Left ventricle myocardium superior (tissue), 1 donor: ENCODE measurements at places on chromosomes 1 and 21.
A peak's percentile ranks its signal among the peaks of the same experiment; 100 is the strongest.

DNA sequence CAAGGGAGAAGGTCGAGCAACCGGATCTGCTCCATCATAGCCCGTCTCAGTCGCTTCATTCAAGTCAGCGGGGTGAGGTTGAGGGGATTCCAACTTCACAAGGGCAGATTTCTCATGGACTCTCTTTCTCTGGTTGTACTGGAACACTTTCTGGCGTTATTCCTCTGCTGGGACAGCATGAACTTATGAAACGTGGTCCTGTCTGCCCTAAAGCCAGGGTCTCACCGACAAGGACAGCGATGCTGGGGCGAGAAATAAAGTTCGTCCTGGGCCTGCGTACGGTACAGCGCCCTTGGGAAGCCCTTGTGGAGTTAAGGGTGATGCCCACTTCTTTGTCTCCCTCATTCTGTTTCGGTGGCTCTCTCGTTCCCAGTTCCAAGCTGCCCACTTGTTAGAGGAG, 1.3 kb upstream of the FLVCR1 start:
- no peak for DNase-seq

GRCh38 chr21:38659936-38660332, 145.8 kb upstream of the ETS2 start:
- no peak for DNase-seq

- no peak for DNase-seq
These were observed 35.5 kb downstream of the MFSD2A start for GRCh38 chr1:39990428-39990827.

- no peak for DNase-seq
These were observed 100.2 kb upstream of the IPO9 start for GRCh38 chr1:201728731-201729130.

DNA sequence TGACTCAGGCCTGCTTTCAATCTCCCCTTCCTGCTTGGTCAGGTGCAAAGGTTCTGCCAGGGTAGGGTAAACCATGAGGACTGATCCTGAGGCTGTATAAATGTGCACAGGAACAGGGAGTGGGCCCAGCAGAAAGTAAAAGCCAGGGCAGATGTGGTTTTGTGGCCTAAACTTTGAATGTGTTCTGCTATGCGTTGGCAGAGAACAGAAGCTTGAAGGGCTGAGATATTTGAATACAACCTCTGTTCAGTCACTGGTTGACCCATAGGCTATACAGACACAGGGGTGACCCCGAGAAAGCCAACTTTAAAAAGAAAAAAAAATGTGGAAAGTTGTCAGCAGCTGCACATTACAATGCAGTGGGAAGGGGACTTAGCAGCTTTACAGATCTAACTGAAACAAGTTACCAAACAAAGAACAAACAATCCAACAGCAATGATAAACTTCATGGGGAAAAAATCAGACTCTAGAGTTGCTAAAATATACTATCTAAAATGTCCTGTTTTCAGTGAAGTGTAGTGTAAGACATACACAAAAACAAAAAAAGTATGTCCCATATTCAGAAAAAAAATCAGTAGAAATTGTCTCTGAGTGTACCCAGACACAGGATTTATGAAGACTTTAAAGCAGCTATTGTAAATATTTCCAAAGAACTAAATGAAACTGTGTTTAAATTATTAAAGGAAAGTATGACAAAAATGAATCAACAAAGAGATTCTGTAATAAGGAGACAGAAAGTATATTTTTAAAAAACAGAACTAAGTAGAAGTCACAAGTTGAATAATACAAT, 216.1 kb downstream of the RPS6KC1 start:
- DNase-seq = no peak

GRCh38 chr1:5239911-5240310, 585.5 kb downstream of the AJAP1 start:
- DNase-seq = no peak

GRCh38 chr21:42012344-42012743, 2.2 kb upstream of the ZBTB21 start:
- no peak for DNase-seq

DNA sequence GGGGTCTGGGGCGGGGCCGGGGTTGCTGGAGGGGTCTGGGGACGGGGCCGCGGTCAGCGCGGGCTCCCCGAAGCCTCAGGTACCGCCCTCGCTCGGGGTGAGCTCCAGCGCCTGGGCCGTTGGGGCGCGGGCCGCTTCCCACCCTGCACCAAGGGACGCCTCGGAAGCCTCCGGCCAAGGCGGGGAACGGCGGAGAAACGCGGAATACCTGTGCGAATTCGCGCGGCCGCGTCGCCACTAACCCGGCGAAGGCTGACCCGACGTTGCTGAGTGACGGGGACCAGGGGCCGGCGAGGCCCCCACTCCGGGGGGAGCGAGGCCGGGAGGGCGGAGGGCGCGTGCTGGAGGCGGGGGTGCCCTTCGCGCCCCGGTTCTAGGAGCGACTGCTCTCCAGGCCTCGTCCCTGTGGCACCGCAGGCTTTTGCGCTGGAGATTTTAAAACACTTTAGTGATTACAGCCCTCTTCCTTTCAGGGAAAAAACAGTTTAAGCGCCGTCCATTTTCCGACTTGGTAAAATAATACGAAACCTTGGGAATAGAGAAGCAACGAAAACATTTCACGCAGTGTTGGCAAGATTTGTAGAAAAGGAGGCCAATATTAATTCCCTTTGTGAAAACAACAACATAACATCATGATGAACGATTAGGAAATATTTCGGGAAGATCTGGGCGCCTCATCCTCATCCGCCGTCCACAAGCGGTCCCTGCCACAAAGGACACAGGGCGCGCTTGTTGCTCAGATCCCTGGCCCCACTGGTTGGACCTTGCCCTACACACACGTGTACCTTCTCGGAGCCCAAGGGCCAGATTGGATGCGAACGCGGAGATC, 971 bp upstream of the GNG4 start:
- no peak for DNase-seq

DNA sequence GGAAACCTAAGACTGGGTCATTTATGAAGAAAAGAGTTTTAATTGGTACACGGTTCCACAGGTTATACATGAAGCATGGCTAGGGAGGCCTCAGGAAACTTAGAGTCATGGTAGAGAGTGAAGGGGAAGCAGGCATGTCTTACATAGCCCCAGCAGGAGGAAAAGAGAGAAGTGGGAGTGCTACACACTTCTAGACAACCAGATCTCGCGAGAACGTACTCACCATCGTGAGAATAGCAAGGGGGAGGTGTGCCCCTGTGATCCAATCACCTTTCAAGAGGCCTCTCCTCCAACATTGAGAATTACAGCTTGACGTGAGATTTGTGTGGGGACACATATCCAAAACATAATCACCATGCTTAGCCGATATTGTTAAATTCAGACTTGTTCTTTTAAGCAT, 62.8 kb downstream of the DYRK1A start:
- no peak for DNase-seq

- DNase-seq = peak; percentile 62
These were observed 750 bp downstream of the RHOU start for GRCh38 chr1:228735871-228736586.

DNA sequence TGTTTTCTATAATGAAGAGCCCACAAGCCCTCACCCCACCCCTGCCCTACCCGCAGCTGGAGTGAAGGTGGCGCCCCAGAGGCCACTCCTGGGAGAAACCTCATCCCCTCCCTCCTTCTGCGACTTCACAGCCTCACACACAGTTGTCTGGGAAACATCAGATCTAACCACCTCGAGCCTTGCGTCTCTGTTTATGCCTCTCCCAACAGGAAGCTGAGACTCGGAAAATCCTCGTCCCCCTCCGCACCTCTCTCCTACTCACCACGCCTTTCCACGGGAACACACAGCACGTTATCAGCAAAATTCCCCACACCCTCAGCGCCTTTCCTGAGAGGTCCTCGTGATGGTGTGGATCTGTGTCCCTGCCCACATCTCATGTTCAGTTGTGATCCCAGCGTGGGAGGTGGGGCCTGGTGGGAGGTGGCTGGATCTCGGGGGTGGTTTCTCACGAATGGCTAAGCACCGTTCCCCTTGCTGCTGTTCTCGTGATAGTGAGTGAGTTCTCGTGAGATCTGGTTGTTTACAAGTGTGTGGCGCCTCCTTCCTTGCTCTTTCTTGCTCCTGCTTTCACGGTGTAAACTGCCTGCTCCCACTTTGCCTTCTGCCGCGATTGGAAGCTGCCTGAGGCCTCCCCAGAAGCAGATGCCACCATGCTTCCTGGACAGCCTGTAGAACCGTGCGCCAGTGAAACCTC, 190.6 kb downstream of the KIF26B start:
- DNase-seq = no peak

DNA sequence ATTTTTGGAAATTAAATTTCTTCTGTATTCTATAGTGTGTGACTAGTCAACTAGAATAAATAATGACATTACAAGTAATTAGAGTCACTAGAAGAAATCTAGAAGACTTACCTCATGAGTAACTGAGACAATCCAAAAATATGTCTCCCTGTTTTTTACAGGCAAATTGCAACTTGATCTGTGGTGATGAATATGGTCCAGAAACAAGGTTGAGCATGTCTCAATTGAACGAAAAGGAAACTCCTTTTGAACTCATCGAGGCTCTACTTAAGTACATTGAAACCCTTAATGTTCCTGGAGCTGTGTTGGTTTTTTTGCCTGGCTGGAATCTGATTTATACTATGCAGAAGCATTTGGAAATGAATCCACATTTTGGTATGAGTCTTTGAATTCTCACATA, 36.7 kb downstream of the DHX9 start:
- no peak for DNase-seq

- DNase-seq = no peak
These were observed 14.7 kb downstream of the TIE1 start for GRCh38 chr1:43315481-43315880.

DNA sequence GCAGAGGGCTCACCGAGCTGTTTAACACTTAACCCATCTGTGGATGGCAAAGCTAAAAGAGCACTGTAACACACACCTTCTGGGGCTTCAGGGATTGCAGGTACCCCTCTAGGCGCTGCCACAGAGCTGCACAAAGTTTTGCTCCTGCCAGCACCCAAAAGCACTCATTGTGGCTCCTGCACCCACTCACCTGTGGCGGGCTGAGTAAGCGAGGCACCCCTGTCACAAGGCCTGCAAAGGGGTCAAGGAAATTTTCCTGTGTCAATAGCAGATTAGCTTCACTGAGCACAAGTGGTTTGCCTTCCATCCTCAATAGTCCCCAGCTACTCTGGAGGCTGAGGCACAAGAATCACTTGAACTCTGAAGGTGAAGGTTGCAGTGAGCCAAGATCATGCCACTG, 29.5 kb upstream of the KCNK1 start:
- DNase-seq = no peak

- no peak for DNase-seq
These were observed 10.0 kb downstream of the CDK18 start for GRCh38 chr1:205514211-205515142.

- DNase-seq = no peak
These were observed 16.8 kb downstream of the FLG2 start for GRCh38 chr1:152343006-152343405.

GRCh38 chr1:180181048-180181447, 26.4 kb downstream of the QSOX1 start:
- DNase-seq = no peak

DNA sequence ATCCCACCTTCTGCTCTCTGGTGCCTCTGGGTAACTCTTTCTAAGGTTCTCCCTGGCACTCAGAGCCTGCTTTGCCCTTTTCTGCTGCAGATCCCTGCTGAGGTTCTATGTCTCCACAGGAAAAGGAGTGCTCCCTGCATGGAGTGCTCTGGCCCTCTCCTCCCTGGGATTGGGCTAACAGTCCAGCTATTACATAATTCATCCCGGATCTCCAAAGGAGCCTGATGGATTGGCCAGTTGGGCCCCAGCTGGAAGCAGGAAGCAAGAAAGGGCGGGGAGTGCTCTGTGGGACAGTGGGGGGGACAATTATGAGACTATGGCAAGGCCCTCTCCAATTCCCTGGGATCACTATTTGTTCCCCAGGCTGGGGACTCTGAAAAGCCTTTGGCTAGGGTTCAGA, 51.9 kb upstream of the GOLT1A start:
- DNase-seq = peak; percentile 57

DNA sequence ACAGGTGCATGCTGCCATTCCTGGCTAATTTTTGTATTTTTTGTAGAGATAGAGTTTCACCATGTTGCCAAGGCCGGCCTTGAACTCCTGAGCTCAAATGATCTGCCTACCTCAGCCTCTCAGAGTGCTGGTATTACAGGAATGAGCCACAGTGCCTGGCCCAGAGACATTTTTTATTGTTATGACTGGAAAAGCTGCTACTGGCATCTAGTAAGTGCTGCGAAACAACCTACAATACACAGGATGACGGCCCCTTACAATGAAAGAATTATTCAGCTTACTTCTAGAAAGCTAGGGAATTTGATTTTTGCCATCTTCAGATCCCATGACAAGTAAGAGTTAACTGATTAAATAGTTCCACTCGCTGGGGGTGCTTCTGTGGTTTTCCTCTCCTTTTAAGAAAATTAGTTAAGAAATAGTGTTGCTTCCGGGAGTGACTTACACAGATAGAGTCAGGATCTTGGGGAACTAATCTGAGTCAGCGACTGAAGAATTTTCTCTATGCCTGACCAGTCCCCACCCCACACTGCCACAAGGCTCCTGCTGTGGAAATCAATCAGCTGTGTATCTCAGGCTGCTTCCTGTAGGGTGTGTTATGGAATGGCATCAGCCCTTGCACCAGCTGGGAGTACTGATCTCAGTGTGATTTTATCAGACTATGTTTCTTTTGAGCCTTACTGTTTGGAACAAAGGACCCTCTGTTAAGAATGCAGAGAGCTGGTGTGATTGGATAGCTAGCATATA, 93.0 kb upstream of the BMP8A start:
- peak; percentile 45 for DNase-seq

GRCh38 chr21:26686278-26686677, 113.2 kb upstream of the CYYR1 start:
- no peak for DNase-seq

- DNase-seq = no peak
These were observed 75.0 kb upstream of the MRPS6 start for GRCh38 chr21:33998402-33998801.

DNA sequence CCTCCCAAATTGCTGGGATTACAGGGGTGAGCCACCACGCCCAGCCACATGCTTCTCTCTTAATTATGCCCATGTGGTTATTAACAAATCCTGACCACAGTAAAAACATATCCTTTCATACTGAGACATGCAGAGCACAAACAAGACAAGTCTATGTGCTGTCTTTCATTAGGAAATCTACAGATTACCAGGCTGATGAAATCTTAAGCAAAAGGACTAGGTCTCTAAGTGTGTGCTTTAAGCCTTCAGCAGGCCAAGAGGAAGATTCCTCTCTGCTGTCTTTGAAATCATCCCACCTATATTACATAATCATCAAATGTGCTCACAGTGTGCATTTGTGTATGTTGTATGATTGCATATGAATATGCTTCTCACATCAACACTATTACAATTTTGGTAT, 419.3 kb downstream of the KCTD3 start:
- no peak for DNase-seq

DNA sequence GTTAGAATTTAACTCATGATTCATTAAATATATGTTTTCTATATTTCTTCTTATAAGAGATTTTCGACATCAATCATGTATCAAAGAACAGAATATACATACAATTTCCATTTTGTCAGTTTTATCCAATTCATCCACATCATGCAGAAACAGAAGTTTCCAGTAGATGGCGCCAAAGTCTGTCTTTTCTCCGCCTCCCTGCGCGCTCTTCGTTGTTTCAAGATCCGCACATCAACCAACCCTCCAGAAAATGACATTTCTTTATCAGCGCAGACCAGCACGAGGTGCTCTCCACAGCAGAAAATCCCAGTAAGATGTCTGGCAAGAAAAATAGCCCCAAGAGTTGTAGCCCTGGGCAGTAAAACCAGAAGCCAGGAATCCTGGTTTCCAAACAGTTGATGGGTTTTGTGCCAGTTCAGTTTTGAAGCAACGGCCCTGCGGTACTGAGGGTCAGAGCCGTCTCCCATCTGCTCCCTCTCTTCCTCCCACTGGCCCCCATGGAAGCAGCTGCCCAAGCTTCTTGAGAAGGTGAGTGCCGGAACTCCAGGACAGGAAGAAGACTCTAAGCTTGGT, 38.6 kb upstream of the GPR137B start:
- DNase-seq = no peak
